CD4-positive, alpha-beta T cell treated with Interleukin-2 at 100 ng/mL for 4 hours (primary cell): ENCODE measurements at places on chromosomes 4 and X.
A peak's percentile ranks its signal among the peaks of the same experiment; 100 is the strongest.

GRCh38 chrX:56932653-56933339 is 62.5 kb downstream of the SPIN3 start:
- no peak for DNase-seq

GRCh38 chrX:150421816-150422215 is 58.7 kb downstream of the MAMLD1 start:
- no peak for DNase-seq

DNA sequence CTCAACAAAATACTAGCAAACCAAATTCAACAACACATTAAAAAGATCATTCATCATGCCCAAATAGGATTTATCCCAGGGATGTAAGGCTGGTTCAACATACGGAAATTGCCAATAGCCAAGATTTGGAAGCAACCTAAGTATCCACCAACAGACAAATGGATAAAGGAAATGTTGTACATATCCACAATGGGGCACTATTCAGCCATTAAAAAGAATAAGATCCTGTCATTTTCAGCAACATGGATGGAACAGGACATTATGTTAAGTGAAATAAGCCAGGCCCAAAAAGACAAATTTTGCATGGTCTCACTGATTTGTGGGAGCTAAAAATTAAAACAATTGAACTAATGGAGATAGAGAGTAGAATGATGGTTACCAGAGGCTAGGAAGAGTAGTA is 82.0 kb upstream of the FAM241A start:
- no peak for DNase-seq

DNA sequence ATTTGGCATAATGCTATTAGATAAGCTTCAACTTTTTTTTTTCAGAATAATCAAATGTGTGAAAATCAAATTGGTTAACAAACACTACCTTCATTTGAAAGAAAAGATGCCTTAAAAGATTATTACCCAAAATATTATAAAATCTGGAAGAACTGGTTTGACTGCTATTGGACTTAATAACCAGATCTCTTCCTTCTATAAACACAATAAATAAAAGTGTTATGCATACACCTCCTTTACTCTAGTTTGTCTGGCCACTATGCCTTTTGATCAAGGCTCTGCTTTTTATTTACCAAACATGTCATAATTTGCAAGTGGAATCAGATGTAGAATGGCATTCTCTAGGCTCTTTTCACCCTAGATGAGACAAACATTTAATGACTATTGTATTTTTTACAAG is 897.3 kb upstream of the EPHA5 start:
- DNase-seq = no peak

DNA sequence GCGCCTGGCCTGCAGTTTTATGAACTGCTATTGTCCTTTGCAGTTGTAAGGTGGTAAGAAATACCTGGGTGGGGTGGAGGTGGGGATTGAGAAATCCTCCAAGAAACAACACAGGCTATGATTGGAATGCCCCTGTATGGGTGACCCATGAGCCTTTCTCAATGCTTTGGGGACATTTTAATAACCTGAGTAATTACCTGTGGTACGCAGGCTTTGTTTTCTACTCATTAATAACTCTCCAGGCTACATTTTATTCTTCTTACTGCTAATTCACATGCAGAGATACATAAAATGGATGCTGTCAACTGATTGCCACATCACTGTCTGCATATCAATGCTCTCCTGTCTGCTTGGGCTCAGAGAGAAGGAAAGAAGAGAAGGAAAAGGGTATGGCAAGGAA is 41.8 kb downstream of the PHEX start:
- no peak for DNase-seq

DNA sequence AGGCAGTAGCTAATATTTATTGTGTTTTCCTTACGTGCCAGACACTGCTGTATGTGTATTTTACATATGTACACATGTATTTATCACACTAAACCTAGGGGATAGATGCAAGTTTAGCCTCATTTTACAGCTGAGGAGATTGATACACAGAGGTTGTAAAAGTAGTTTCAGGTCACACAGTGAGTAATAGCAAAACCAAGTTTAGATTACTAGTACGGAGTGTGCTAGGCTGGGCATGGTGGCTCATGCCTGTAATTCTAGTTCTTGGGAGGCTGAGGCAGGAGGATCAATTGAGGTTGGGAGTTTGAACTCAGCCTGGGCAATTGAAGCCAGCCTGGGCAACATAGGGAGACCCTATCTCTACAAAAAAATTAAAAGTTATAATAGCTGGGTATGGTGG is 701.1 kb upstream of the ATOH1 start:
- DNase-seq = no peak

- no peak for DNase-seq
These were observed 601.4 kb upstream of the AADAT start for GRCh38 chr4:170691168-170691567.

- peak; percentile 15 for DNase-seq
These were observed 590 bp upstream of the NAF1 start for GRCh38 chr4:163167333-163167626.

DNA sequence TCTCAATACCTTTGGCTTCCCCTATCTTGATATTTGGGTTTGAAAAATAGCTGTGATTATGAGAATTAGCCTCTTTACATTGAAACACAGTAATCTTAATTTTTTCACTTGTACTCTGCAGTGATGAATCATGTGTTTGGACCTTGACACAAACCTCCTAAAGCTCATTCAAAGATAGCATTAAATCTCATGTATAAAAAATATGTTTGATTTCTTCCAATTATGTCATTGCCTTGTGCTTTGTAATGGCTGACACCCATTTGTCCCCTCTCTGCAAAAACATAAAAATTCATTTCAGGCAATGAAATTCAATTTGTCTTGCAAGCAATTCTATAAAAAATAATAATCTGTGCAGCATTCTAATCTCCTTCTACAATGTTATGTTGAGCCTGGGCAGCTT is 422.4 kb upstream of the BOD1L1 start:
- DNase-seq = no peak

GRCh38 chr4:8230033-8230432 is 30.9 kb downstream of the SH3TC1 start:
- DNase-seq = no peak

DNA sequence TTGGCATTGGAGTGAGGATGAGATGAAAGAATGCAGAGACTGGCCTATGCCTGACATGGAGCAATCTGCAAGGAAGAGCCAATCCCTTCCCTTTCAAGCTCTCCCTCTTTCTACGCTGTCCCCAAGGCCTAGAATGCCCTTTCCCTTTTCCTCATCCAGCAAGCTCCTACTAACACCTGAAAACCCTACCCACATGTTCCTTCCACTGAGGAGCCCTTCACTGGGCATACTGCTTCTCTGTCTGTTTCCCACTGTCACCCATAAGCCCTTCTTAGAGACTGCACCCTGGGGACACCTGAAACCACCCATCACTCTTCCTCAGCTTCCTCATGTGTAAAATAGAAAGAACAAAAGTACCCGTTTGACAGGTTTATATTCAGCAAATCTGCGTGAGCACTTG is 249.6 kb upstream of the PSAPL1 start:
- DNase-seq = no peak

GRCh38 chrX:16855363-16856075 is 14.6 kb downstream of the RBBP7 start:
- no peak for DNase-seq

DNA sequence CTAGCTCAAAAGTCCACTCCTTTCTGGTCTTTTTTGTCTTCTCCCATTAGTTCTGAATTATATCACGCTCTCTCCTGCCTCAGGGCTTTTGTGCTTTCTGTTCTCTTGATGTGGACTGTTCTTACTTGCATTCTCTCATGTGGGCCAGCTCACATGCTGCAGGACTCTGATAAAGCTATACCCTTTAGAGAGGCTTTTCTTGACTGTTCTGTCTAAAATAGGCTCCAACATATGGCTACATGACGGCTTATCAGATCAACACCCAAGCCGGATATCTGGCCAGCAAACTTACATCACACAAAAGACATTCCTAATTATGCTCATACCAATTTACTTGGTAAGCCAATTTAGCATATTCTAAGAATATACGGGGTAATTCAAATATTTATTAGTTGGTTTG is 1494.5 kb downstream of the TECRL start:
- DNase-seq = no peak

DNA sequence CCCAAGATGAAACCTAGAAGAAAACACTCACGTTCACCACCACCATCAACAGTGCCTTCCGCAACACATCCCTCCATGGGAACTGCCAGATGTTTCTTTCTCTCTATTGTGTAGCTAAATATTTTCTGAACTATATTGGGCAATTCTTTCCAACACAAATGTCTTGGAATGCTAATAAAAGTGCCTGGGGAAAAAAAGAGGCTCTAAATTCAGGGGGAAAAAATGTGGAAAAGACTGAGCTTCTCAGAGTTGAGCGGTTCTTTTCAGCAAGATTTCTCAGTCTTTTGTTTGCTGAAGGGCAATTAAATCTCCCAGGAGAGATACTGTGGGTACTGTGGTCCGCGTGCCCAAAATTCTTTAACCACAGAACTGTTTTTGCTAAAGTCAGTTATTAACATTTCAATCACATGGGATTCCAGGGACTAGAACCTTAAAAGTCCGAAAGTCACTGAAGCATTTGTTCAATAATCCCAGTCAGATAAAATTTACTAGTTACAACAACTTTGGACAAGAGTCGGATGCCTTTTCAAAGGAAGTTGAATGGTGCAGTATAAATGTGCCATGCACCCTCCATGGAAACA is 51.9 kb upstream of the DHRSX start:
- DNase-seq = no peak

DNA sequence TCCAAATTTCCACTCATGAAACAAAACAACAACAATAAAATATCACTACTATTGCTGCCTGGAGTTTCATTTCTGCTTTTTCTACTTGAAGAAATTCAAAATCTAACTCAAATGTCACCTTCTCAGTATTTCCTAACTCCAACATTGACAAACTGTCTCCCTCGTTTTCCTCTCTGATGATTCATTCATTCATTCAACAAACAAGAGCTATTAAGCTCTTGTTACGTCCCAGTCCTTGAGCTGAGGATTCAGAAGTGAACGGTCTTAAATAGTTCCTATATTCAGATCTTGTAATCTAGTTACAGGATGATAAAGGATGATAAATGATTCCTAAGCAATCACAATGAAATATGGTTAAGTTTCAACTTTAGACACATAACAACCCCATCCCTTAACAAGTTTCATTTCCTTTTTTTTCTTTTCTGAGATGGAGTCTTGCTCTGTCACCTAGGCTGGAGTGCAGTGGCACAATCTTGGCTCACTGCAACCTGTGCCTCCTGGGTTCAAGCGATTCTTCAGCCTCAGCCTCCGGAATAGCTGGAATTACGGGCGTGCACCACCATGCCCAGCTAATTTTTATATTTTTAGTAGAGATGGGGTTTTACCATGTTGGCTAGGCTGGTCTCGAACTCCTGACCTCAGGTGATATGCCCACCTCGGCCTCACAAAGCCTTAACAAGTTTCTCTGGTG is 1.7 kb downstream of the SLC9B2 start:
- no peak for DNase-seq

- DNase-seq = peak; percentile 11
These were observed 772 bp upstream of the WNK3 start for GRCh38 chrX:54358424-54359211.

GRCh38 chrX:118199997-118200396 is 83.4 kb upstream of the KLHL13 start:
- DNase-seq = no peak

DNA sequence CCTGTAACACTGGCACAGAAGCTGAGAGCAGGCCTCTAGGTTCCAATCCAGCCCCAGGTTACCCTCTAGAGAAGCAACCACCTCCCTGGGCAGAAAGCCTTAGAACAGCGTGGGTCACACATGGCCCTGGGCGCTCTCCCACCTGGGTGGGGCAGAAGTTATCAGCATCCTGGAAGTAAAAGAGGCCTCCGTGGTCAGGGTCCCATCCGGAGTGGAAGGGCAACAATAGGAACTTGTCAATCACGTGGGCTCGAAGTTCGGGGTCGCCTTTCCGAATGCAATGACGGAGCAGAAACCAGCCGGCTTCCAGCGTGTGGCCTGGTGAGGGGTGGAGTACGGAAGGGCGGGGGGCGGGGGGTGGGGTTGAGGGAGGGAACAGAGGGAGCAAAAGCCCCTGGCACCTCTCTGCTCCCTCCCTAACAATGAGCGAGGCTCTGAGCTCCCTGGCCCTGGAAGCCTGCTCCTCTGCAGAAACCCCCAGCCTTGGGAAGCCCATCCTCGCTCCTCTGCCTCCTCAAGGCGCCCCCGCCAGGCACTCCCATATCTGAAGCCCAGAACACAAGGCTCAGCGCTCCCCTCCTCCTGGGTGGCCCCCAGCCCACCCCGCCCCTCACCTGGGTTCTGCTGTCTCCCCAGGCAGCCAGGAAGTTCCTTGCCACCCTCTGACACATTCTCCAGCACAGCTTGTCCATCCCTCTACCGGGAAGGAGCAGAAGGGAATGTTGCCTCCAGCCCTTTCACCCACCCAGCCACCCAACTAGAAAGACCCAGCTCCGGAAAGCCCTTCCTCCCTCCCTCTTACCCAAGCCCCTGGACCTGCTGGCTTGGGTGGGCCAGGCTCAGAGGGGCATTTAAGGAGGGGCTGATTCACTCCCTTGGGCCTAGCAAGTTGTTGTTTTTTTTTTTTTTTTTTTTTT is 2.8 kb downstream of the RENBP start:
- no peak for DNase-seq

GRCh38 chr4:144338148-144338547 is 197.6 kb upstream of the GYPA start:
- DNase-seq = no peak

GRCh38 chr4:128917781-128918180 is 108.3 kb downstream of the JADE1 start:
- peak; percentile 7 for DNase-seq

GRCh38 chr4:100299046-100299840 is 109.0 kb upstream of the DDIT4L start:
- no peak for DNase-seq

GRCh38 chrX:150308532-150309157 is 54.5 kb upstream of the MAMLD1 start:
- DNase-seq = no peak

- no peak for DNase-seq
These were observed 16.2 kb downstream of the SMIM31 start for GRCh38 chr4:164770010-164770724.

GRCh38 chr4:32455231-32455630 is 1735.1 kb downstream of the PCDH7 start:
- DNase-seq = no peak

GRCh38 chr4:68349279-68349648 is 626 bp downstream of the YTHDC1 start:
- peak; percentile 25 for DNase-seq

DNA sequence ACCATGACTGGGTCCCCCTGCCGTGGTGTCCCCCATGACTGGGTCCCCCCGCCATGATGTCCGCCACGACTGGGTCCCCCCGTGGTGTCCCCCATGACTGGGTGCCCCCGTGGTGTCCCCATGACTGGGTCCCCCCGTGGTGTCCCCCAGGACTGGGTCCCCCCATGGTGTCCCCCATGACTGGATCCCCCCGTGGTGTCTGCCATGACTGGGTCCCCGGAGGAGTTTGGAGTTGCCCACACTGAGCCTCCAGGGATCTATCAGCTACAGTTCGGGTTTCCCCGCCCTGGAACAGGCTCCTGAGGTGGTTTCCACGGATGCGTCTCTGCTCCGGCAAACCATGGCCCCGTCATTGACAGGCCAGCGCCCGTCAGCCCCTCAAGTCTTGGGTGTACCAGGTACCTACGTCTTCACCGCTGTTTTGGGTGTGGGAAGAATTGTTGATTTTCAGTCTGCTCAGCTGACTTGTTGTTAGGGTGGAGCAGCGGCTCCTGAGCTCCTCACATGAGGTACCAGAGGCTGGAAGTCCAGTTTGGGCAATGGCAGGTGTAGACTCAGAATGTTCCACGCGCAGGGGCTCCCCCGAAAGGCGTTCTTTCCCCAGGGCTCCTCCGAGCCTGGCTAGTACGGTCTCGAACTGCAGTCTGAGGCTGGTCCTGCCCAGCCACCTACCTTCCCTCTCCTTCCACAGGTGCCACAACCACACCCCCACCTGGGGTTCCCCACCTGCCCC is 8.3 kb upstream of the PDE6B start:
- DNase-seq = no peak
